ENCODE measurements at places on chromosomes 1 and 21. TPM values are rescaled to one million over a fixed set of nuclear protein-coding genes. Genes with fewer than 3 reads are reported as not detected.

DNA sequence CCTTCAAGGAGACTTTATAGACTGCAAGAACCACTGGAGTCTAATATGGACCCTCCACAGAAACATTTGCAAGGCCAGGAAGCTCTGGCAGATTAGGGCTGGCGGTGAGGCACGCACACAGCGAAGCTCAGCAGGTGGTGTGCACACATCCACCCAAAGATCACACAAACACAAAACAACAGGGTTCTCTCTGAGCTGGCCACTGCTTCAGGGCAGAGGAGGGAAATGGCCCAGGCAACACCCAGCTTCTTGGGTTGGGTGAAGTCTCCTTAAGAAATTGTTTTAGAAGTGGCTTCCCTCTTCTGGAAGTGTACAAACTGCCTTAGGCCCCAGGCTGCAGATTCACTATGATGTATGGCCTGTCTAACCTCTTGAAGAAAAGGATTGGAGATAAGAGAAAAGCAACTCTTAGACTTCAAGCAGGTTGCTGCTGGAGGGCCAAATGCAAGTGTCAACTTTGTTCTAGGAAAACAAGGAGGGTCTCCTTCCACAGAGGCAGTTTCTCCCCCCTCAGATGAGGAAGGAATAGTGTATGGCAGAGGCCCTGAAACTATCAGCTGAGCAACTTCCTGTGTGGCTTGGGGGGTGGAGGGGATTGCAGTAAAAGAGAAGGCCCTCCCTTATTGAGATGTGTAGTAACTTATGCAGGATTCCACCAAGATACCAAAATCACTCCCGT is 2.0 kb downstream of the RCSD1 start:
- DNase-seq: no peak

GRCh38 chr1:52904927-52905698 is 16.4 kb downstream of the ECHDC2 start:
- no peak for DNase-seq

DNA sequence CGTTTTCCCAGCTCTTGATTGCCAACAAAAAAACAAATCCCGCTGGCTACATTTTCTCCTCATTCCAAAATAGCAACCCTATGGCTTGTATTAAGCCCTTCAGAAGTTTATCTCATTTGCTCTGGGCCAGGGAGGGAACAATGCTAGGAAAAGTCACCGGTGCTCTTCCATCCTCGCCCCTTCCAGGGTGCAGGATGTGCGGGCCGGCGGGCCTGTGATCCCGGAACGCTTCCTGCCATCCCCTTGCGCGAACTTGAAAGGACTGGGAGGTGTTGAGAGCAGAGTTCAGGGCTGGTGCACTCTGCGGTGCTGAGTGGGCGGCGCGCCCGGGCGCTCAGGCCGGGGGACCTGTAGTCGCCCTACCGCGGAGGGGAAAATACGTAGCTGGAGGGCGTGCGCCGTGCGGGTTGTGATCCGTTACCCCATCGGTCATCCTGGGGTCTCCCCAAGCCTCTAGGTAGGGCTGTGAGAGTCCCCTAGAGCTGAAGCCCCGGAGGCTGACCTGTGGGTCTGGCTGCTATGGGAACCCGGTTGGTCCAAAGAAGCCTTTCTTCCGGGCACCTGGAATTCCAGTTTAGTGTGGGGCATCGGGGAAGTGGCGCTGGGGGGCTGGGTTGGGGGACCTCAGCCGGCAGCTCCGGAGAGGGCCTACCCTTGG is 13.1 kb downstream of the NR5A2 start:
- no peak for DNase-seq

DNA sequence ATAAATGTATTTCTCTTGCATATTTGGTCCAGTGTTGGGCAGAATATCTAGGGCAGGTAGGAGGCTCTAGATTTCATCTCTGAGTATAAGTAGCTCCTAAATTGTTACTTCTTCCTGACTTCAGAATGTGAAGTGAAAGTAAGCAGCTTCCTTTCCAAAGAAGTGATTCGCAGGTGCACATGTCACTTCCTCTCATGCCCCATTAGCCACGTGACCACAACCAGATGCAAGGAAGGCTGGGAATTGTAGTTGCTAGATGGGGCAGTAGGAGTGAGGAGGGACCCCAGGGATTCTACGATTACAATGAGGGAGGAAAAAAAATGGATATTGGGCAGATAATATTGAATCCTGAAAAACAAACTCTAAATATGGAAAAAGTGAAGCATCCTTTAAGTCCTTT is 113.2 kb upstream of the CYYR1 start:
- peak; percentile 25 for DNase-seq

GRCh38 chr1:66197785-66198184 is 336.2 kb upstream of the SGIP1 start:
- no peak for DNase-seq

GRCh38 chr1:46362158-46362557 is 21.6 kb downstream of the NSUN4 start:
- DNase-seq: no peak

GRCh38 chr1:179016706-179017382 is 8.8 kb upstream of the FAM20B start:
- DNase-seq: no peak

- DNase-seq: peak; percentile 44
Observed at GRCh38 chr1:182397653-182398393, 2.6 kb downstream of the TEDDM1 start.

Gene TRNP1
- 72.3 TPM for total RNA-seq

Gene RSBN1
- total RNA-seq: 12.3 TPM

Gene B3GALT5
- not detected for total RNA-seq

Measured in foreskin keratinocyte (primary cell).